Muscle of leg (tissue), 16 donors: ENCODE measurements at places on chromosomes 3 and 15. TPM values are rescaled to one million over a fixed set of nuclear protein-coding genes. Genes with fewer than 3 reads are reported as not detected.
A peak's percentile ranks its signal among the peaks of the same experiment; 100 is the strongest.

- DNase-seq = no peak
These were observed 666.7 kb upstream of the CADM2 start for GRCh38 chr3:84292128-84292527.

The ITIH1 gene
- not detected for polyA plus RNA-seq

- DNase-seq = peak; percentile 83
These were observed 11.3 kb downstream of the SLCO2A1 start for GRCh38 chr3:134018406-134018805.

DNA sequence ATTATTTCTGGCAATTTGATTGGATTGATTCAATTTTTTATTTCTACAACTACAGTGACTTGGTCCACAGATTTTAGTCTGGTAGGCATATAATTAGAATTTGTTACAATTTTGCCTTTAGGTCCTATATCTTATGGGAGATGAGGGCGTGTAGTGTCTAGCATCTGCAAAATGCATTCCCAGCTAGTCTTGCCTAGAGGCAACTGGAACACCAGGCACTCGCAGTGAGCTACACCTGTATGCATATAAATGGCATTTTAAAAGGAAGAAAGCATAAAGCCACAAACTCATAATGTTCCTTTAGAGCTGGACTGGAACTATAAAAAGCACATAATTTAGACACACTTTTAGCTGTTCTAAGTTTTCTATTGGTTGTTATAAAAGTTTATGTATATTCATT lies 17.9 kb upstream of the SPPL2A start:
- no peak for DNase-seq

The PCLAF gene
- polyA plus RNA-seq = 31.7 TPM

GRCh38 chr15:64905119-64905831 lies 6.4 kb upstream of the ANKDD1A start:
- DNase-seq = peak; percentile 80

GRCh38 chr3:46283881-46284450 lies 41.7 kb downstream of the CCR3 start:
- no peak for DNase-seq

DNA sequence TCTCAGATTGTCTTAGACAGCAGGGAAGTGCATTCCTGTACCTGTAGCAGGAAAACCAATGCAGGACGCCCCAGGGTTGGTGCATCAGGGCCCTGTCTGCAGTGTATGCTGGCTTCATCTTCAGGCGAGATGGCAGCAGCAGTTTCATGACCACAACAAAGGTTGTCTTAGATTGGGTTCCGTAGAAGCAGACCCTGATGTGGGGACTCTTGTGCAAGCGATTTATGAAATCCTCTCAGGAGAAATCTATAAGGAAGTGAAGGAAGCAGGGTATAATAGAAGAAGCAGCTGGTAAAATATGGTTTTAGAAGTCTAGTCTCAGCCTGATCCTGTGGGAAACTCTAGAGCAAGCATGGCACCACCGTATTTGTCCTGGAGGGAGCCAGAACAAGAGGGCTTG lies 25.0 kb downstream of the DNAH1 start:
- DNase-seq = no peak

GRCh38 chr3:11391174-11391879 lies 119.1 kb downstream of the ATG7 start:
- peak; percentile 89 for DNase-seq

The EOMES gene
- polyA plus RNA-seq = 0.17 TPM

The PLSCR2 gene
- polyA plus RNA-seq = 0.28 TPM

The SNX33 gene
- polyA plus RNA-seq = 15.1 TPM

DNA sequence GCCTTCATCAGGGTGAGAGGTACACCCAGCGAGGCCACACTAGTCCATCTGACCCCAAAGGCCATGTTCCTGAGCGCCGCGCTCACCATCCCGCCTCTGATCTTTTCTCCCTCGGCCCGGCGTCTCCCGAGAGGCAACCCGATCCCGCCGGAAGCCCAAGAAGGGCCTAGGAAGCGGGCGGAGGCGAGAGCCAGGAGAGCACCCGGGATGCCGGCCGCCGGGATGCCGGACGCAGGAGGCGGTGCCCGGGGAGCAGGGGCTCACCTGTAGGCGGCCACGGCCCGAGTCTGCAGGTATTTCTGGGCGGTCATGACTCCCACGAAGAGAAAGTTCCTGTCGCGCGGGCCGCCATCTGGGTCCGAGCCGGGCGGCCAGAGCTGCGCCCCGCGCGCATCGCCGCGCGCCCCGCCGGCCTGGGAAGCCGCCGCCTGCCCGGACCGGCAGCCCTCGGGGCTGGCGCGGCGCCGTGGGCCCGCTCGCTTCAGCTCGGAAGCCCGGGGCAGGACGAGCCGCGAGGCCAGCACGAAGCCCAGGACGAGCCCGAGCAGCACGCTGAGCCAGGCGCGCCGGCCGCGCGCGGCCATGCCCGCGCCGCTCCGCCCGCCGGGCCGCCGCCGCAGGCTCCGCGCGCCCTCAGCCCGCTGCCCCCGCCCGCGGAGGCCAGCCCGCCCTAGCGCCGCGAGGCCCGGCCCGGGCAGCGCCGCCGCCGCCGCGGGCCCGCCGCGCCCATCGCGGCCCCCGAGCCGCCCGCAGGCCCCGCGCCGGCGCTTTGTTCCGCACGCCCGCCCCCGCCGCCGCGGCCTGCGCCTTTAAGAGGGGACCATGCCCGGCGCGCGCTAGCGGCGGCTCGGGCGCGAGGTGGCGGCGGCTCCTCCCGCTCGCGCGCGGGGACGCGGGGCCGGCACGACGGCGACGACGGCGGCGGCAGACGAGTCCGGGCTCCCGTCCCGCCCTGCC lies 697 bp downstream of the CHSY1 start:
- peak; percentile 52 for DNase-seq

- DNase-seq = peak; percentile 83
These were observed 110.7 kb downstream of the PLD1 start for GRCh38 chr3:171699601-171700000.

DNA sequence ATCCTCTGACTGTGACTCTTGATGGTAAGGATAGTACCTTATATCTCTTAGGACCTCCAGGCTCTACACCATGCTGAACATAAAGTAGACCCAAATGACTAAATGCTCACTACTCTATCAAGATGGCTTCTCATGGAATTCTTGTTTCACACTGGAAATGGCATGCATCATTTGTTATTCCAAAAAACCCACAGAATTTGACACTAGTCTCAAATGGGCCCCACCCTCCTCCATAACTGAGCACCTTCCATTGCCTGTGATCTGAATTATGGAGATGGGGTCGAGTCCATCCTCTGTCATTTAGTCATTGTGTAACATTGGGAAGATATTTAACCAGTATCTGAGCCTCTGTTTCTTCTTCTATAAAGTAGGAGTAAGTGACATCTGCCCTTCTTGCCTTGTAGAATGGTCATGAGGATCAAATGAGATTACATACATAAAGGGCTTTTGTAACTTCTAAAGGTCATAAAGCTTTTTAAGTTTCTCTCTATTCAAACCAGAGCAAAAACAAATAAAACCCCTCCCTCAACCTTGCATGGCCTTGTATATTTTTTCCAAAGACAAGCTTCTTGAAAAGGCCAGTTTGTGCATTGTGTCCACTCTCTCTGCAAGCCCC lies 57.0 kb upstream of the PTX3 start:
- DNase-seq = no peak

GRCh38 chr15:40982855-40983254 lies 29.6 kb downstream of the CHAC1 start:
- DNase-seq = no peak

- no peak for DNase-seq
These were observed 281.1 kb upstream of the TPRG1 start for GRCh38 chr3:188890572-188891270.

The ANKRD34C gene
- polyA plus RNA-seq = not detected

The GCSAM gene
- 0.85 TPM for polyA plus RNA-seq

The CD80 gene
- polyA plus RNA-seq = 0.04 TPM

DNA sequence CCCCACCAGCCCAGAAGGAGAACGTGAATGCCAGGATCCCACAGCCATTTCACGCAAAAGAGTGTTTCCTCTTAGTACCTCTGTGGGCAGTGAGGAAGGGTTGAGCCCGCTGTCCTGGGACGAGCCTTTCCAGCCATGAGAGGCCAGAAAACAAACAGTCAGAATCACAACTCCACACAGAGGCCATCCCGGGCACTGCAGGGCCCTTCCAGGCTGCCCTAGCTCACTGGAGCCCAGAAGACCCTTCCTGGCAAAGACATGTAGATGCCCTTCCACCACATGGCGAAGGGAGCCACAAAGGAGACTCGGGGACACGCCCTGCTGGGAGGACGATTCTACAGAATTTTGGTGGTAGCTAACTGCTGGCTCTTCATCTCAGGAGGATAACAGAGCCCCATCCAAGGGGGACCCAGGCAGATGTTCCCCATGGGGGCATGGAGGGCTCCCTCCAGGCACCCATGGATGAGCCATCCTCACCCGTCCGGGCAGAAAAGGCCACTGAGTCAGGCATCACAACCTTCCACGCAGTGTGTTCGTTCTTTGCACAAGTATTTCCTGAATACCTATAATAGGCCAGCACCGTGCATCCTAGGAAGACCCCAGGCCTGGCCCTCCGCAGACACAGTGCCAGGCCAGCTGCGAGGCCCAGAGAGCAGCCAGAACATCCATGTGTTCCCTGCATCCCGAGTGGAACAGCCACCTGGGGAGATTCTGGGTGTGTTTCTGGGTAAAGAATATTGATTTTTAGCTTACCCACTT lies 47.2 kb downstream of the SLC12A8 start:
- DNase-seq = peak; percentile 50

The PLA2G4D gene
- polyA plus RNA-seq = 0.22 TPM

DNA sequence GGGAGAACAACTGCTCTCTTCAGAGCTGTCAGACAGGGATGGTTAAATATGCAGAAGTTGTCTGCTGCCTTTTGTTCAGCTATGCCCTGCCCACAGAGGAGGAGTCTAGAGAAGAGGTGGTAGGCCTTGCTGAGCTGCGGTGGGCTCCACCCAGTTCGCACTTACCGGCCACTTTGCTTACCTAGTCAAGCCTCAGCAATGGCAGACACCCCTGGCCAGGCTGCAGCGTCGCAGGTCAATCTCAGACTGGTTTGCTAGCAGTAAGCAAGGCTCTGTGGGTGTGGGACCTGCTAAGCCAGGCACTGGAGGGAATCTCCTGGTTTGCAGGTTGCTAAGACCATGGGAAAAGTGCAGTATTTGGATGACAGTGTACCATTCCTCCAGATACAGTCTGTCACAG lies 12.3 kb upstream of the TMEM45A start:
- no peak for DNase-seq

- peak; percentile 54 for DNase-seq
These were observed 455 bp upstream of the ABHD17C start for GRCh38 chr15:80694611-80695098.

DNA sequence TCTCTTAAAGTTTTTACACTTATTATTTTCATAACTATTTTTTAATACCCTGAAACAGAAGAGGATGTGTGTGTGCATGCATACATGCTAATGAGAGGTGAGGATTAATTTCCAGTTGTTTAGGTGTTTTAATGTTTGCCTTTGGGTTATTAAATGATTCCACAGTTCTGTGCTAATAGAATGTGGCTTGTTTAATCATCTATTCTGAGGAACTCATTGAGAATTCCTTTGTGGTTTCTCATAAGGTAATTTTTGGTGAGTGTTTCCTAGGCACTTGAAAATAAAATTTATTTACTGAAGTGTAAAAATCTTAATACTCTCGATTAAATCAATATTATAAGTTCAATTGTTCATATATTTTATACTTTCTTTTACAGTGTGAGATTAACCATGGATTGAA lies 38.0 kb downstream of the STAC start:
- no peak for DNase-seq

GRCh38 chr3:148990236-148990635 lies 1.1 kb upstream of the GYG1 start:
- DNase-seq = no peak

DNA sequence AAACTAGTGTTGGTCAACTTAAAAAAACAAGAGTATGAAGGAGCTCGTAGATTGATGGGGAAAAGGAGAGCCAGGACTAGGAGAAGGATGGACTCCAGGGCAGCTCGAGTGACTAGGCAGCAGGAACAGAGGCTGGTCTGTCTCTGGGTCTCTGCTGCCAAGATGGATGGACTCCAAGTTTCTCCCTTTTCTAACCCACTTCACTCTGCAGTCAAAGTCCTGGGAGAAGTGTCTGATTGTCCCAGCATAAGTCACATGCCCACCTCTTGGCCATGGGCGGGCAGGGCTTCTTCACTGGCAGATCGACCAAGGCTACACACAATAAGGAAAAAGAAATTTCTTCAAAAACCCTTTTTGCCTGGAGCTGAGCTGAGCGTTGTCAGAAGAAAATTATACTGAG lies 9.2 kb upstream of the EPB42 start:
- no peak for DNase-seq

GRCh38 chr3:14425581-14426304 lies 23.3 kb downstream of the SLC6A6 start:
- no peak for DNase-seq

GRCh38 chr3:56137415-56137814 lies 330.9 kb downstream of the ERC2 start:
- no peak for DNase-seq

DNA sequence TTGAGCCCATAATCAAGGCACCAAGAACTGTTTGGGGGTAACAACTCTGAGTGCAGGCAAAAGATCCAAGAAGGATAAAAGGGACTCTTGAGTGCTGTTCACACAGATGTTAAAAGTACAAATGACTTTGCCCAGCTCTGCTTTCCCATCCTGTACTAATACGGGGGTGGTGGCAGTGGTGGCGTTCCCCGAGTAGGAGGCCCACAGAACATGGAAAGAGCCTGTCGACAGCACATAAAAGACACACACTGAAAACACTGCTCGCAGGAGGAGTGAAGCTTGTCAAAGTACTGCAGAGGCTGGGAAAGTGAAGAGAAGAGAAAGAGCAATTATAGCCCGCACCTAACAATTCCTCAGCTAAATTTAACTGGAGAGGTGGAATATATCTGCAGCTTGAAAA lies 40.9 kb downstream of the HACD2 start:
- no peak for DNase-seq

The TICRR gene
- polyA plus RNA-seq = 6.9 TPM
